ENCODE measurements at places on chromosomes 11 and 22.

GRCh38 chr22:50517495-50518260, 7.7 kb downstream of the SCO2 start:
- no peak for DNase-seq

GRCh38 chr11:112226831-112227401, 688 bp downstream of the PTS start:
- DNase-seq = no peak

- DNase-seq = no peak
These were observed 120.4 kb downstream of the CCDC34 start for GRCh38 chr11:27242591-27242990.

- DNase-seq = no peak
These were observed 557.2 kb downstream of the BUD13 start for GRCh38 chr11:116215471-116216113.

DNA sequence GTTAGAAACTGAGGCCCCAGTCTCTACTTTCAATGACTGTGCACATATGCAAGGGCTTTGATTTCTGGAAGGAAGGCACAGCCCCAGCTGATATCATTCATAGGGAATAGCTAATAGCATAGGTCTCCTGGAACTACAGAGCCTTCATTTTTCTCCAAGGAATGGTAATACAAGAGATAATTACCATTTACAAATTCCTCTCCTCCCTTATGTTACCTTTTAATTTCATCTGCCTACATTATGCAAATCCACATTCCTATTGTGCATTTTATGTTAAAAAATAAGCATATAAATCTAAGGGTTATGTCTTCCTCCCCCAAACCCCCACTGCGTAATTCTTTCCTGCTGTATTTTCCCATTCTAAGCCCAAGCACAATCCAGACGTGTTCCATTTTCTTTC, 94.9 kb downstream of the AMBRA1 start:
- DNase-seq = no peak

DNA sequence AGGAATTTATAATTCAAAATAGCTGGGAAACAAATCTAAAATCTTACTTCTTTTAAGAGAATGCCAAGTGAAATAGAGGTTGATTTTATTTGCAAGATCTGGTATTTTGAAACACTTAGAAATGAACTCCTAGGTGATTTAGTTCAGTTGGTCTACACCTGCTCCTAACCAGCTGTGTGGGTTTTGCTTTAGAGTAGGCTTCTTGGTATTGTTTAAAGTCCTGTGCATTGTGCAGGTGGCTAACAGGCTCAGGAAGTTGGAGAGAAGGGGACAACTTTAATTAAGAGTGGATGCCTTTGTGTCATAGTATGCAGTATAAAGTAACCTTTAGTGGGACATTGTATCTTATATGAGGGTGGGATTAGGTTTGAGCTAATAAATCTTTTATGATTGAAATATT, 4.1 kb upstream of the RAG2 start:
- no peak for DNase-seq

GRCh38 chr22:19105867-19106802, 16.1 kb downstream of the DGCR2 start:
- DNase-seq = no peak

GRCh38 chr22:43498856-43499253, 87.0 kb downstream of the MPPED1 start:
- no peak for DNase-seq

DNA sequence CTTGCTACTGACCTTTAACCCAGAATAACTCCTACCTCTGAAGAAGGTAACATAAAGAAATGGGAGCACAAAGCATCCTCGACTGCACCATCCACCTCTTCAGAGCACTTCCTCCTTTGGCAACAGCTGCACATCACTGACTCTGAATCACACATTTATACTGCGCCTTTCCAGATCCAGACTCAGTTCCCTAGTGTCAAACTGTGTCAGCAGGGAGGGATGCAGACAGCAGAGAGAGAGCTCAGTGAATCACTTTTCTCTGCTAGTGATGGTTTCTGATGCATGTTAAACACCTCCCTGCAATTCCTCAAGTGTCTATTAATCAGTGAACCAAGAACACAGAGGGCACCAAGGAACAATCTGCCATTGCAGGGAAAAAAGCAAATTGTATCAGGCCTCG, 118.9 kb downstream of the PLEKHA7 start:
- no peak for DNase-seq

DNA sequence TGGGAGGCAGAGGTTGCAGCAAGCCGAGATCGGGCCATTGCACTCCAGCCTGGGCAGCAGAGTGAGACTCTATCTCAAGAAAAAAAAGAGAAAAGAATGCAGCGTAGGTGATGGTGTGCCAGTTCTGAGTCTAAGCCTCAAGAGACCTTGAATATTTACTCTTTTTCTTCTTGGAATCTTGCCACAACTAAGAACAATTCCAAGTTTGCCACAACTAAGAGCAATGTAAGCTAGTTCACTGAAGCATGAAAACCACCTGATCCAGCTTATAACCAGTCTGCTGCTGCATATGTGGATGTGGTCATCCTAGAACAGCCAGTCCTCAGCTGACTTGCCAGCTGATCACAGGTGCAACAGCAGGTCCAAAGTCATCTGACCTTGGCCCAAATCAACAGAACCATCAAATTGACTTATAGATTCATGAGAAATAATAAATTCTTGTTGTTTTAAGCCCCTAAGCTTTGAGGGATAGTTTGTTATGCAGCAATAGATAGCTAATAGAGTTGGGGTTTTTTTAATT, 25.4 kb upstream of the SEZ6L start:
- DNase-seq = no peak

DNA sequence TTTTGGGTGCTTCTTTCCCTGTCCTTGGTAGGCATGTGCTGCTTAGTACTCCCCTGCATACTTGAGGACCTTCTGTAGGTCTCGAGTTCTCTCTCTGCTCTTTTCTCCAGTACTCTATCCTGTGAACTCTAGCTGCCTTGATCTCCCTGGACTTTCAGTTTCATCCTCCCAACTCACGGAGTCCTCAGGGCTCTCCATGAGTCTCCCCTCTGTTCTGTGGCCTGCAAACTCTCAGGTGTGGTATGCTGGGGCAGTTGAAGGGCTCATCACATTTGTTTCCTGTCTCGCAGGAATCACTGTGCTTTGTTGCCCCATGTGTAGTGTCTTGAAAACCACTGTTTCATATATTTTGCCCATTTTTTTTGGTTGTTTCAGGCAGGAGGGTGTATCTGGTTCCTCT, 3.3 kb upstream of the PACS1 start:
- no peak for DNase-seq

DNA sequence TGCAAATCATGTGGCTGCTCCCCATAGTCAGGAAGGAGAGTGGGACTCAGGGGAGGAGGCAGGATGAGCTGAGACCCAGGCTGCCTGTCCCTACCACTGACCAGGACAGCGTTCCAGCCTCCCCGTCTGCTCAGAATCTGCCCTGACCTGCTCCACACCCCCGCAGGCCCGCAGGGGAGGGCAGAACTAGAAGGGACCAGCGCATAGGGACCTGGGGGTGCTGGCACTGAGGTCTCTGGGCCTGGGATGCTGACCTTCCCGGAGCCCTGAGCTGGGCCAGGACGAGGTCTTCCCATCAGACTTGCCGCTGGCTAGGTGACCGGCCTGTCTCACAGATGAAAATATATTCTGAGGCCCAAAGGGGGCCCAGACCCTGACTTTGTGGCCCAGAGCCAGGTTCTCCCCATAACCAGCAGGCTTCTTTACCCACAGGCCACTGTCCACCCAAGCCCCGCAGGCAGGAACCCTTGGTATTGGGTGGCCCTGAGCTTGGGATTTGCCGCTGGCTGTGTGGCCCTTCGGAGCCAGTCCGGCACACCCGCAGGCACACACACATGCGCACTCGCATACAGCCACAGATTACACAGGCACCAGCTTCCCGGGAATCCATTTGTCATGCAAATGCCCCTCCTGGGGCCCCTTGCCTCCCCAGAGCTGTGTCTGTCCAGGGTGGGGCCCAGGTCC, 13.8 kb upstream of the PIM3 start:
- DNase-seq = no peak
